Activated T-helper 1 cell treated with anti-CD3 and anti-CD28 coated beads, Interleukin-2, amount 50 U/mL, for 16 hours (primary cell): ENCODE measurements at places on chromosomes 6 and 20.

- DNase-seq = no peak
Observed at GRCh38 chr20:6295867-6296256, 173.0 kb upstream of the FERMT1 start.

- DNase-seq = no peak
Observed at GRCh38 chr6:13048113-13048512, 280.2 kb downstream of the TBC1D7 start.

DNA sequence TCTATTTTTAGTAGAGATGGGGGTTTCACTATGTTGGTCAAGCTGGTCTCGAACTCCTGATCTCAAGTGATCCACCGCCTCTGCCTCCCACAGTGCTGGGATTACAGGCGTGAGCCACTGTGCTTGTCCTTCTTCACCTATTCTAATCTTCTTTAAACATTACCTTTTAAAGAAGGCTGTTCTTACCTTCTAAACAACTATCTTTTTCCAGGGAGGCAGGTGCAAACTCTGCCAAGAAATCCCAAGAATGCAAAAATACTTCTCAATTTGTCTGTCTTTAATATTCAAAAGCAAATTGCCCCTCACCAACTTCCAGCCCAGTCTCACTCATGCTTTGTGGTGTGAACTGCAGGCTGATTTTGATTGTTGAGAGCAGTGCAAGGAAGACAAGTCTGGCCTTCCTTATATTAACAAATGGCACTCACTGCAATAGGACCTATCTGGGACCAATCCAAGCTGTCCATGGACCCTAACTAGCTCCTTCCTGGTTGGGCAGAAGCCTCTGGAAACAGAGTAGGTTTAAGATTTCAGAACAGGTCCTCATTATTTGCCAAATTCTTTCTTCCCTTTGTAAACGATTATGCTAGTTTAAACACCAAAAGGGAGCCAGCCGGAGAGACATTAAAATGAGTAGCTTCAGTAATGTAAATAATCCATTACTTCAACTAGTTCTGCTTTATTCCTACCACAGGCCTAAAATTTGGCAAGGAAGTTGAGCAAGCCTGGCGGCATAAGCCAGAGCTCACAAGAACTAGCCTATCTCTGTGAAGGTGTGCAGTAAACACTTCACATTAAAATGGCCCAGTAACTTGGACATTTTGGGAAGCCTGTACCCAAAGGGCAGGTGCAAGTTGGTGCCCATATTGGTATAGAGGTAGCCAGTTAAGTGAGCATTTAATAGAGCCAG, 1.6 kb downstream of the SCAND1 start:
- DNase-seq = no peak

DNA sequence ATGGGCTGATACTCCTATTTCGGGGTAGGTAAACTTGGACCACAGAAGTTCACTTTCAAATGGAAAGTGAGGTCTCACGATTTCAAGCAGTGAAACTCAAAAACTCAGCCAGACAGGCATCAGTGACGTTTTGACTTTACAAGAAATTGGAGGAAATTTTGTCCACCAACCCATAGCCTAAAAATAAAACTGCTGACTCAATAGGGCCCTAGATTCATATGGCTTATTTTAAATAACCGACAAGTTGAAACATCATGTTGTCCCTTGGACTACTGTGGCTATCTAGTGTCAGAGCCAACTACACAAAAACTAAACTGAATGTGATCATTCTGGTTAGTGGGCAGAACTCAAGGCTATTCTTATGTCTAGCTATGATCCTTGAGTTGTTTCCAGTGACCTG, 486.3 kb downstream of the GRIK2 start:
- DNase-seq = no peak

- DNase-seq = peak; percentile 42
Observed at GRCh38 chr6:152309648-152310047, 327.5 kb downstream of the SYNE1 start.

- no peak for DNase-seq
Observed at GRCh38 chr6:51301962-51302361, 483.3 kb downstream of the TFAP2B start.
